NCI-H187 (cell line): ENCODE measurements at places on chromosomes 1 and 21.

GRCh38 chr21:34871026-34871908 is 177.8 kb downstream of the RUNX1 start:
- no peak for DNase-seq

DNA sequence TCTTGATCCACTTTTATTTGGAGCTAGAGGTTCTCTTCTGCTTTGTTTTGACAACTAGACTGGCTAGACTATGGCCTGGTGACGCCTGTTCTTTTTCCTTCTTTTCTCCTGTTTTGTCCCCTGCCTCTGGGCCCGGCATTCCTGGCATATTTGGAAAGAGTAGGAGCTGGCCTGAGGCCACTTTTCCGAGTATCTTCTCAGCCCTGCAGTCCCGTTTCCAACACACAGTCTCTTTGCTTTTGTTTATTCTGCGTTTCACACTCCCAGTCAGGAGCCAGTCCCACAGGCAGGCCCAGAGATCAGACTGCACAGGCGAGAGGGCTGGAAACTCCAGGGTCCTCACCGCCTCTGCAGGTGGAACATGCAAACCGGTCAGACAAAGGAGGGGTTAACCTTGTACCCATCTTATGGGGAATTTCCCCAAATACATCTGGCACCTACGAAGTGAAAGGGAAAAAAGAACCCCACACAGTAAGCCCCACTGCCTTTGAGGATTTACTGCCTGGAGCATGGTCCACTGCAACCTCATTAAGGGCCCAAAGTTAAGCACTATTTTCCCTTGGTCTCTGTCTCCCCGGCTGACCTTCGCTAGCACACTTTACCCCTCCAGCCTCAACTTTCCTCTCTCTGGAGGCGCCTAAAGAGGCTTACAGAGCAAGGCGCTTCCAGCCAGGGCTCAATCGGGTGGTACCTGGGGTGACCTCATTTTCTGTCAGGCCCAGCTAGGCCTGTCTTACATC is 141.1 kb downstream of the TOMM20 start:
- no peak for DNase-seq

- no peak for DNase-seq
These were observed 374.8 kb downstream of the BRINP3 start for GRCh38 chr1:190102757-190103326.

- DNase-seq, result no peak
These were observed 10.4 kb upstream of the C2CD2 start for GRCh38 chr21:41964171-41964570.

DNA sequence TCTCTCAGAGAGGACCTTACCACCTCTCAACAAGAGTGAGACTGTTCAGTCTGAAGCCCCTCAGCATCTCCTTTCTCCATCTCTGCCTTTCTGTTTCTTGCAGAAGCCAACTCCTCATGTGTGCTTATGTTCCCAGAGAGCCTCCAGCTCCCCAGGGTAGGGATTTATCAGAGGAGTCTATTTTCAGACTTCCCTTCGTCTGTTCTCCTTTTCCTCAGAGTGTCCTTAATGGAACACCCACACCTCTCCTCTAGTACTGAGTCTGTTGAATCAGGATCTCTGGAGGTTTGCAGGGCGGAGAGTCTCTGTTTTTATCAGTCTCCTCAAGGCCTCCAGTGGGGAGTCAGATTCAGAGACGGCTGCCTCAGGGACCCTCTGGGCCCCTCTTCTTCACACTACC is 25.1 kb upstream of the DNAJC6 start:
- no peak for DNase-seq

GRCh38 chr1:6614019-6614928 is 743 bp downstream of the PHF13 start:
- DNase-seq, result no peak

DNA sequence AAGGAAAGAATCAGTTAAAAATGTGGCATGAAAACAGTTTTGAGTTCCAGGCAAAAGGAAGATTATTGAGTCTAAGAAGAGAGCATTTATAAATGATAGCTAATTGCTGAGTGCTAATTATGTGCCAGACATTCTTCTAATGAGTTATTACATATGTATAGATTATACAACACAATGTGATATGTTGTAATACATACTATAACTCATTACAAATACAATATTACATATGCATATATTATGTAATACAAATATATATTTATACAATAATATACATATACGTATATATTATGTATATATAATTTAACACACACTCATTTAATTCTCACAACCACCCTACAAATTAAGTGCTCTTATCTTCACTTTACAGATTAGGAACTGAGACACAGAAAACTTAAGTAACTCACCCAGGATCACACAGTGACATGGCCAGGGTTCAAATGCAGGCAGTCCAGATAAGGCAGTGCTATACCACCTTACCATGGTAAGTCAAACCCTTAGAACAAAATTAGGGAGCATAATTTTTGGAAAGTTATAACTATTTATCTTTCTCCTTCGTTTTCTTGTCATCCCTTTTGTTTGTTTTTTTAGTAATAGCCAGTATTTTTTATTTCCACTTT is 4.0 kb downstream of the SORT1 start:
- no peak for DNase-seq
